ENCODE measurements at places on chromosomes 6 and 20.

DNA sequence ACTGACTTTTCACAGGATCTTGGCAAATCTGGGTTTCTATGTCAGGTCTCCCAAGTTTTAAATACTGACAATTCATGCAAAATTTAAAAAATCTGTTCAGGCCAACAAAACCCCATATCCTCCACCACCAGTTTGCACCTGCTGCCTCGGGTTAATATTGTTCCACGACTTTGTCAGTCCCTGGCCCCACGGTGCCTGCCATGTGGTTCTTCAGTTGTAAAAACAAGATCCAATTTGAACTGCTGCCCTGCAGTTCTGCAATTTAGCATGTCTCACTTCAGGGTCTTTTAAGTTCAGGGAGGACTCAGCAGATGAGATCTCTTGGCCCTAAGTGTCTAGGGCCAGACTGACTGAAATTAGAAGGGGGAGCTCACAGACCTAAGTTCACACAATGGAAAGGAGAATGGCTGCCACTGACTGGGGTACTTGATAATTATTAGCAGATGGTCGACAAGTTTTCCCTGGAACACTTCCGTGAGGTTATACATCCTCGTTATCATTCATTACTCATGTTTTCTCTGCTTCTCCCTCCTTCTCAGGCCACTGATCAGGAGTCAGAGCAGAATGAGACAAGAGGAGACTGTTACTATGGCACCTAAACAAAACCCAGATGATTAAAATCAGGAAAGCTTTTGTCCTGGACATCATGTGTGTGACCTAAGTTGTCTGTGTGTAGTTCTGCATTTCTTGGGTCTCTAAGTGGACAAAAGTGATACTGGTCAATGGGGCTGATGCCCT lies 223.6 kb downstream of the KIF16B start:
- no peak for DNase-seq

- DNase-seq = no peak
These were observed 103.0 kb upstream of the MOCS1 start for GRCh38 chr6:40037271-40037670.

- no peak for DNase-seq
These were observed 53.3 kb downstream of the CNKSR3 start for GRCh38 chr6:154457046-154457713.

- no peak for DNase-seq
These were observed 123.8 kb downstream of the CDKAL1 start for GRCh38 chr6:20658053-20658452.

GRCh38 chr6:106514583-106514885 lies 114.8 kb downstream of the RTN4IP1 start:
- DNase-seq = no peak

- no peak for DNase-seq
These were observed 15.8 kb upstream of the STX16 start for GRCh38 chr20:58635279-58635665.

DNA sequence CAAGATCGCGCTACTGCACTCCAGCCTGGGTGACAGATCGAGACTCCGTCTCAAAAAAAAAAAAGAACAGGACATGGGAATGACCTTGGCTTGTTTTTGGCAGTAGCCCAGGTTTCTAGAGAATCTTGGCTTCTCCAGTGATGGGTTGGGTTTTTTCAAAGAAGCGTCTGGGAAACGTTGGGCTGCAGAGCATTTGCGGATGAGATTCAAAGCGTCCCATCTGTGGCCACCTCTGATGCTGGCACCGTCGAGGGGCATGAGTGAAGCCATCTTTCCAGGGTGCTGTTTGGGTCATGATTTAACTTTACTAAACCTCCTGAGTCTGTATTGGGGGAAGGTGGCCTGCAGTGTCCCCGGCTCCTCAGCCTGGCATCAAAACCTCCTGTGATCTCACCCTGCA lies 43.2 kb upstream of the SRF start:
- DNase-seq = no peak

GRCh38 chr6:42337985-42338743 lies 113.6 kb downstream of the TRERF1 start:
- DNase-seq = no peak

- no peak for DNase-seq
These were observed 144.8 kb upstream of the LAMA2 start for GRCh38 chr6:128738112-128738511.

DNA sequence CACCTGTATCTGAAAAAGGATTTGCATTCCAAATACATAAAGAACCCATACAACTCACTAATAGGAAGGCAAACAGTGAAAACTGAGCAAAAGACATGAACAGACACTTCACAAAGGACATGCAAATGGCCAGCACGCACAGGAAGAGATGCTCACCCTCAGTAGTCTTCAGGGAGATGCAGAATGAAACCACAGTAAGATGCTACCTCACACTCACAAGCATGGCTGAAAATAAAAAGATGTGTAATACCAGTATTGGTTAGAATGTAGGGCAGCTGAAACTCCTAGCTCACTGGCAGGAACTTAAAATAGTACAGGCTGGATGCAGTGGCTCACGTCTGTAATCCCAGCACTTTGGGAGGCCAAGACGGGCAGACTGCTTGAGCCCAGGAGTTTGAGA lies 64.6 kb downstream of the SNX5 start:
- DNase-seq = no peak

GRCh38 chr20:47300071-47300470 lies 56.4 kb downstream of the ZMYND8 start:
- DNase-seq = no peak

DNA sequence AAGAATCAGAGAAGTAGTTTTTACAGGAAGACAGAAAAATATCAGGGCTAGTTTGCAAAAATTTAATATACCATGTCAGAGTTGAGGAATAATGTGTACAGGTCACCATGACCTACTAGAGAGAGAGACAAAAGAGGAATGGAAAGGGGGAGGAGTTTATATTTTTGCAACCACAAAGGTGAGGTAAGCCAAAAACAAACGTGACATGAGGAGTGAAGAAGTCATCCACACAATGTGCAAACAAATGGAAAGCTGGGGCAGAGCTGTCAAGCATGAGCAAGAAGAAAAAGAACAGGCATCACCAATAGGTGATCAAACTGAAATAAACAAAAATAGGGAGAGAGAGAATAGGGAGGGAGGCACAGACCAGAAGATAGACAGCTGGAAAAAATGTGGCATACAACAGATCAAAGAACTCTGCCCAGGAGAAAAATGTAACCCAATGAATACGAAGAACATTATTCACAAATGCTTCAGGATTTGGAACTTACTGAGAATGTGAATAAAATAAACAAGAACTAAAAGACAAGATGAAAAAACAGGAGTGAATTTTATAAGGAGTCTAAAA lies 15.5 kb downstream of the RARS2 start:
- no peak for DNase-seq

DNA sequence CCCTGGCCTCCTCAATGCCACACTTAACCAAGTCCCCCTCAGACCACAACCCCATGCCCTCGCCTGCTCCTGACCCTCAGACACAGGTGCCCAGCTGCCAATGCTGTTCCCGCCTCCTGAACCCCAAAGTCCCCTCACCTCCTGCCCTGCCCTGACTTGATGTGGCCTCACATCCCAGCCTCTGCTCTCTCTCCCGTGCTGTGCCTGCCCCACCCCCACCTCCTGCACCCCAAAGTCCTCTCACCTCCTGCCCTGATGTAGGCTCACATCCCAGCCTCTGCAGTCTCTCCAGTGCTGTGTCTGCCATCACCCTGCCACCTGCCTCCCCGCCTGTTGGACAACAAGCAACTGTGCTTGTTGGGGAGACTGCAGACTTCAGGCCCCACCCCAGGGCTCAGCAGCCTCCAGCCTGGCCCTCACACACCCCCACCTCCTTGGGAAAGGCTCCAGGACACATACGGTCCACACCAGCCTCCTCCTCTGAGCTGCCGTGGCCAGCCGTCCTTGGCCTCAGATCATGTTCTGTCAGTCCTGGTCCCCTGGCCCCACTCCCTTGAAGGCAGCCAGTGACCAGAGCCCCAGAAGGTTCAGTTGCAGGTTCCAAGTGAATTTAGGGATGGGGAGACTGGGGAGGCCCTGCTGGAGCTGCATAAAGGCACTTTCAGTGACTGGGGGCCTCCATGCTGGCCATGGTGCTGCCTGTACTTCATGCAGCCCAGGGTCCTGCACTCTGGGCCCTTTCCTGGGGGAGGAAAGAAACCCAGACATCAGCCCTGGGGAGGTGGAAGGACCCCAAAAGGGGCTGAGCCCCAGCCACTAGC lies 28.4 kb downstream of the YTHDF1 start:
- DNase-seq = no peak

GRCh38 chr6:159978291-159979135 lies 9.6 kb downstream of the IGF2R start:
- DNase-seq = no peak

- no peak for DNase-seq
These were observed 653 bp downstream of the ZNF335 start for GRCh38 chr20:45971425-45971674.

GRCh38 chr6:170268216-170269129 lies 22.4 kb downstream of the DLL1 start:
- no peak for DNase-seq

DNA sequence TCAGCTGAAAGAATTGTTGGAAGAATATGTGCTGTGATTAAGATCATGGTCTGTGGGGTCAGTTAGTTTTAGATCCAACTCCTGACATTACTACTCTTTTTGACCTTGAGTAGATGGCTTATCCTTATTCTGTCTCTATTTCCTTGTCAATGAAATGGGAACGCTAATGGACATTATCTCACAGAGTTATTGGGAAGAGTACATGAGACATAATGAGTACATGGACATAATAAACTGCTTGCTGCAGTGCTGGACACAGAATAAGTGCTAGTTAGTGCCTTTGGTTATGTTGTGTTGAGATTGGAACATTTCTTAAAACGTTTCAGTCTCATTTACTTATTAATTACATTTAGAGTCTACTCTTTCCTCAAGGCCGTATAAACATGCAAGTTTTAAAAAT lies 42.6 kb downstream of the MAPK14 start:
- no peak for DNase-seq

DNA sequence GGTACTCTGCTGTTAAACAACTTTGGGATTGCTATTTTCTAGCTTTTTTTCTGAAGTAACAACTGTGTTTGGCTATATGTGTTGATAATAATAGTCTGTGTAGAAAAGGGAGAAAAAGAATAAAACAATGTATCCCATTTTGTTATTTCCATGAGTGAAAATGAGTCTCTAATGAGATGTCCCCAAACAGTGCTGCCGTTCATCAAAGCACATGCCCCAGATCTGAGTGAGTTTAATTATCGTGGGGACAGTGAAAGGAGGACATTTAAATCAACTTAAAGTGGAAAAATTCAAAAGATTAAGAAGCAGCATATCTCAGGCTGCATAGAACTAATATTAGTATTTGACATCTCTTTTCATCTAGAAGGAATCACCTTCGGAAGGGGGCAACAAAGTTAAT lies 59.6 kb downstream of the NCOA7 start:
- no peak for DNase-seq

DNA sequence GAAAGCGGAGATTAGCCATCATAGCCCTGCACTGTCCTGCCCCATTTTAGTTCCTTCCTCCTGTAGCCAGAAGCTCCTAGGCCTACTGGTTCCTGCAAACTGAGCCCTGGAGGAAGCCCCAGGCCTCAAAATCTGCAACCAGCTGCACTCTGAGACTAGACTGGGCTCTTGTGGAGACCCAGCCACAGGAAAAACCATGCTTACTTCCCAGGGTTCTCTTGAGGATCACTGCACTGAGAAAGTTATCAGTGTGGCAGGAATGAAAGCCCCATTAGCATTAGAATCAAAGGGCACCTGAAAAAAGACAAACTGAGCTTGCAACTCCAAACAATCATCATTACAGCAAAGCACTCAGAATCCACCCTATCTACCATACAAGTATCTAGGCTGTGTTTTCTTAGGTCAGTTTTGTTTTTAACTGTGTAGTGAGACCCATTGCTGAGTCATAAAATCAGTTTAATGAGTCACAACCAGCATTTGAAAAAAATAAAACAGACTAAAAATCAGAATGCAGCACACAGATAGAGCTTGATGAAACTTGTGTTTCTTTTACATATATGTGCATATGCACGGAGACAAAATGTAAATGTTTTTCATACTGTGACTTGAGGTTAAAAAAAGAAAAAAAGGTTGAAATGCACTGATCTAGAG lies 91.0 kb downstream of the UNC5CL start:
- no peak for DNase-seq

GRCh38 chr20:43386878-43387277 lies 70.8 kb upstream of the SRSF6 start:
- DNase-seq = no peak

- DNase-seq = no peak
These were observed 70.8 kb upstream of the ATXN1 start for GRCh38 chr6:16832043-16832567.

DNA sequence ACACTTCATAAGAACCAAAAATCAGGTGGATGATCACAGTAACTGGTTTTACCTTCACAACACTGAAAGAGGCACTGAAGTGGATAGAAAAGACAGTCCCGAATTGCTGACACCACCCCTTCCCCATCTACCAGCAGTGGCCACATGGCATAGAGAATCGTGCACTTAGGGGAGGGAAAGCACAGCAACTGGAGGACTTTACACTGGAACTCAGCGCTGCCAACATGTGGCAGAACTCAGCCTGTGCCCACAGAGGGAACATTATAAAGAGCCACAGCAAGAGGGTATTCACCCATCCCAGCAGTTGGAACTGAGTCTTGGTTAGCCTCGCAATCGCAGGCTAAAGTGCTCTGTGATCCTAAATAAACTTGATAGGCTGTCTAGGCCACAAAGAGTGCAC lies 6.5 kb upstream of the KIAA1586 start:
- DNase-seq = no peak

GRCh38 chr6:145721144-145721543 lies 14.2 kb downstream of the EPM2A start:
- DNase-seq = no peak

DNA sequence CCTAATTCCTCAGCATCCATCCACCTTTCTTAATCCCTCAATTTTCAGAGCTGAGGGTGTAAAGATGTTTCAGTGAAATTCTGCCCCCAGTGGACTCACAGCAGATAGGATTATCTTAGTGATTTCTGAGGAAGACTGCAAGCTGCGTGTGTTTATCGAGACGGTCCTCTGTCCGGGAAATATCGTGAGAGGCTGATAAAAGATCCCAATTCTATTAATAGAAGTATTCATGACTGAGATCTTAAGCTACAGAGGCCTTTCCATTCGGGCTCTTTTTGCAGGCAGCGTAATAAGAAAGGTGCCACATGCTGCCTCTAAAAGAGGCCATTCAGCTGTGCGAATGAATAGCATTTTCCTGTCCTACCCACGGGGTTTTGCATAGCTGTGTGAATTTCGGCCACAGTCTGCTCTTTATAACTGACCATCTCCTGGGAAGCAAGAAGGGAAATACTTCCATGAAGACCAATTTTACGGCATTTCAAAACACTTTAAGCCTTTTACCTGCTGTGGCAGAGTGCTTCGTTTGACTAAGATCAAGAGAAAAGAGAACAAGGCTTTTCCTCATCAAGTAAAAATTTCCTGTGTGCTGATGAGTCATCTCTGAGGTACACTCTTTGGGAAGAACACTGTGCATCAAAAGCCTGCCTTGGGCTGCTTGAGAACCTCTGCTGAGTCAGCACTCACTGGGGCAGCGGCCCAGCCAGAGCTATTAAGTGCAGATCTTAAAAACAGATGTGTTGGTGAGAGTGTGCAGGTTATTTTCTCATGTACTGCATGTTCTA lies 208.8 kb downstream of the ARHGAP18 start:
- DNase-seq = no peak

- DNase-seq = peak; percentile 20
These were observed 67.0 kb downstream of the TNFRSF21 start for GRCh38 chr6:47242483-47243386.

GRCh38 chr20:53823121-53823764 lies 229.6 kb upstream of the ZNF217 start:
- no peak for DNase-seq
